ENCODE measurements at places on chromosomes 5 and 9.

DNA sequence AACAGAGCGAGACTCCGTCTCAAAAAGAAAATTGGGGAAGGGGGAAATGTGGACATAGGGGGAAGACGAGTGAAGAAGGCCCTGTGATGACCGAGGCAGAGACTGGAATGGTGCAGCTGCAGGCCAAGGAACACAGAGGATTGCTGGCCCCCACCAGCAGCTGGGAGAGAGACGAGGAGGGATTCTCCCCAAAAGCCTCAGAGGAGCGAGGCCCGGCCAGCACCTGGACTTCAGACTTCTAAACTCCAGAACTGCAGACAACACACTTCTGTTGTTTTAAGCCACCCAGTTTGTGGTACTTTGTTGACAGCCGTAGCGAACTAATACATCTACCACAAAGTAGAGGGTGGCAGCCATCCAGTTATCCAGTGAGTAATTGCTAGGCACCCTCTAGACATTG is 124.6 kb downstream of the ATPSCKMT start:
- DNase-seq = no peak

GRCh38 chr5:176491101-176491502 is 42.9 kb downstream of the FAF2 start:
- DNase-seq = no peak

DNA sequence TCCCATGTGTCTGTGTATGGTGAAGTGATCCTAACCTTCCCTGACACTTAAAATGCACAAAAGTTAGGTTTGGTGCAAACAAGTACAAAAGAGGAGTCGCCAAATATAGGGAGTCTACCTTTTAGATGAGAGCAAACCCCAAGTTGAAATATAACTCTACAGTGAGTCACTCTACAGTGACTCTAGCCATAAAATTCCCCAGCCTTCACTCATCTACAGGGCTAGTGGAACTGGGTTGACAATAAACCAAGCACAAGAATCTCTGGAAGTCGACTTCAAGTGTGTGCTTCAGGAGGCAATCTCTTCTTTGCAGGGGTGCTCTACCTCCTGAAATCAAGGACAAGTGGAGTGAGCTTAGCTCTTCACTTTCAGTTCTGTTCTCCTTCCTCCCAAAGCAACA is 3.3 kb downstream of the SHISAL2B start:
- DNase-seq = no peak

GRCh38 chr5:60687927-60688720 is 11.8 kb downstream of the DEPDC1B start:
- no peak for DNase-seq

DNA sequence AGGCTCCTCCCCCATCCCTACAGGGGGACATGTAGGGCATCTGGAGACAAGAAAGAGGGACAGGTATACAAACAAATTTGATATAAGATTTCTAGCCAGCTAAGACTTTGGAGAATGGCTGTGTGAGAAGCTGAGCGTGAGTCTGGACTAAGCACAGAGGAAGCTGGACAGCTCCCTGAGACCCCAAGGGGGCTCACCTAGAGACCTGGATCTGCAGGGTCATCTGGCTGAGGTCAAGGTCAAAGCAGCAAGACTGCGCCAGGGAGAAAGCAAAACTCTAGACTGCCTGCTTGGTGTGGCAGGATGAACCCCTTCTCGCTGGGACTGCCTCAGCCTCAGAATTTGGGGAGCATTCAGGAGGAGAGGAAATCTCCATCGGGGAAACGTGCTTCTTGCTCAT is 8.0 kb upstream of the GSN start:
- DNase-seq = no peak

DNA sequence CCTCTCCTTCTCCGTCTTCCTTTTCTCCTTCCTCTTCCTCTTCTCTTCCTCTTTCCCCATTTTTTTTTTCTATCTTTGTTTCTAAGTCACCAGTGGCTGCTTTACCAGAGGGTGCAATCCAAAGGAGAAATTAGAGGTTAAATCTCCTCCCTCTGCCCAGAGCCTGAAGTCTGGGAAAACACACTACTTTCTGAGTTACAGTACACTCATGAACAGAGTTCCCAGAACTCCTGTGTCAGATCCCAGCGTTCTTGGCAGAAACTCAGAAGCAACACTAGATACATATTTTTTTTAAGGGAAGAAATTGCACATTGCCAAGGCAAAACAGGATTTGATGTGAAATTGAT is 189.0 kb downstream of the SNCAIP start:
- DNase-seq = no peak

GRCh38 chr5:154728939-154729588 is 26.1 kb upstream of the LARP1 start:
- DNase-seq = no peak

GRCh38 chr5:138980441-138980840 is 105.3 kb upstream of the LRRTM2 start:
- no peak for DNase-seq

GRCh38 chr9:98164912-98165311 is 27.5 kb downstream of the CORO2A start:
- DNase-seq = no peak

DNA sequence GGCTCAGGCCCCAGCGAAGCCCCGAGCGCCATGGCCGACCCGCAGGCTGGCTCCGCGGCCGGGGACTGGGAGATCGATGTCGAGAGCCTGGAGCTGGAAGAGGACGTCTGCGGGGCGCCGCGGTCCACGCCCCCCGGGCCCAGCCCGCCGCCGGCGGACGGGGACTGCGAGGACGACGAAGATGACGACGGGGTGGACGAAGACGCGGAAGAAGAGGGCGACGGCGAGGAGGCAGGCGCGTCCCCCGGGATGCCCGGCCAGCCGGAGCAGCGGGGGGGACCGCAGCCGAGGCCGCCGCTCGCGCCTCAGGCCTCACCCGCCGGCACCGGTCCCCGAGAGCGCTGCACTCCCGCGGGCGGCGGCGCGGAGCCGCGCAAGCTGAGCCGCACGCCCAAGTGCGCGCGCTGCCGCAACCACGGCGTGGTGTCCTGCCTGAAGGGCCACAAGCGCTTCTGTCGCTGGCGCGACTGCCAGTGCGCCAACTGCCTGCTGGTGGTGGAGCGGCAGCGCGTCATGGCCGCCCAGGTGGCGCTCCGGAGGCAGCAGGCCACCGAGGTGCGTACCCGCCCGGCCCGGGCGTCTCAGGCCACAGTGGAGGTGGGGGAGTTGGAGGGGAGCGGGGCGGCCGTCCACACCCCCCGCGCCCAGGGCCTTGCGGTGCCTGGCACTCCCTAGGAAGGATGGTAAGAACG is 1.6 kb downstream of the DMRT2 start:
- no peak for DNase-seq

DNA sequence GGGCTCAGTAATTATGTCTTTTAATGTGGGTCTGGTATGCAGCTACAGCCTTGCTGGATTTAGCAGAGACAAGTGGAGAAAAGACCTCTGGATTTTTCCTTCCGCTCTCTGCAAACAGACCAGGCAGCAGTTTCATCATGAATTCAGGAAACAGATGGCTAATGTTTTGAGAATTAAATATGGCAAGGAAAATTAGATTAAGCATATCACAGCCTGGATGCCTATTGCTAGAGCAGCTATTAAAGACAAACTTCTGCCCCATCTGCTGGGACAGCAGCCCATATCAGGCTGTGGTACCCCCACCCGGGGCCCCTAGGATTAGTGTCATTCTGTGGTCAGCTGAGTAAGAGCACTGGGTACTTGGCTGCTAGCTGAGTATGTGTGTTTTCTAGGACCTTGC is 6.2 kb downstream of the SKP2 start:
- DNase-seq = no peak

DNA sequence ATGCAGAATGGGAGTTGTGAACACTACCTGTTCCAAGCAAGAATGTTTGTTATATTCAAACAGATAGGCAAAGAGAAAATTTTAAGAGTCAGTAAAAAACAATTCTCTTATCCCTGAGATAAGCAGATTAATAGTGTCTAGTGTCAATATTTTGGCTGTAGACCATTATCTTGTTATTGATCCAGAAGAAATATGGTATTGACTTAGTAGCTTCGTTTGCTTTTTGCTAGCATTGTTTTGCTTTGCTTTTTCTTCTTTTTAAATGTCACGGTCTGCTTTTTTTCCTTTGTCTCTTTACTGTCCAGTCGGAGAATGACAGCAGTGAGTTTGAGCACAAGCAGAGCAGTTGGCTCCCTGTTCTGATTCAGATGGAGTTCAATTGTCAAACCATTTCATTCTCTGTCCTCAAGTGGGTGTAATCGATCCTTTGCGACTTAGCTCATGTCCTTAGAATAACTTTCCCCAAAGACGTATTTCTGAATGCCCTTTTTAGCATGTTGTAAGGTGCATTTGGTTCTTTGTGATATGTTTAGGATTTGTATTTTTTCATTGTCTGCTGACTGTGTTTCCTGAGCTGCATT is 29.3 kb downstream of the FUBP3 start:
- DNase-seq = no peak

DNA sequence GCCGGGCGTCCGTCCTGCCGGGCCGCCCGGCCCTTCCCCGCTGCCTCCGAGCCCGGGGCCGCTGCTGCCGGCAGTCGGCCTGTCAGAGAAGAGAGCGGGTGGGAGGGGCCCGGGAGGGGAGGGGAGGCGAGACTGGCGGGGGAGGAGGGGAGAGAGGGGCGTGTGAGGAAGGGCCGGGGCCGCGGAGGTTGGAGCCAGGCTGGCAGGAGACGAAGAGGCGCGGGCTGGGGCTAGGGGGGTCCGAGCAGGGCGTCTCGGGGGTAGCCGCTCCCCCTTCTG is 570 bp downstream of the CREBRF start:
- no peak for DNase-seq

DNA sequence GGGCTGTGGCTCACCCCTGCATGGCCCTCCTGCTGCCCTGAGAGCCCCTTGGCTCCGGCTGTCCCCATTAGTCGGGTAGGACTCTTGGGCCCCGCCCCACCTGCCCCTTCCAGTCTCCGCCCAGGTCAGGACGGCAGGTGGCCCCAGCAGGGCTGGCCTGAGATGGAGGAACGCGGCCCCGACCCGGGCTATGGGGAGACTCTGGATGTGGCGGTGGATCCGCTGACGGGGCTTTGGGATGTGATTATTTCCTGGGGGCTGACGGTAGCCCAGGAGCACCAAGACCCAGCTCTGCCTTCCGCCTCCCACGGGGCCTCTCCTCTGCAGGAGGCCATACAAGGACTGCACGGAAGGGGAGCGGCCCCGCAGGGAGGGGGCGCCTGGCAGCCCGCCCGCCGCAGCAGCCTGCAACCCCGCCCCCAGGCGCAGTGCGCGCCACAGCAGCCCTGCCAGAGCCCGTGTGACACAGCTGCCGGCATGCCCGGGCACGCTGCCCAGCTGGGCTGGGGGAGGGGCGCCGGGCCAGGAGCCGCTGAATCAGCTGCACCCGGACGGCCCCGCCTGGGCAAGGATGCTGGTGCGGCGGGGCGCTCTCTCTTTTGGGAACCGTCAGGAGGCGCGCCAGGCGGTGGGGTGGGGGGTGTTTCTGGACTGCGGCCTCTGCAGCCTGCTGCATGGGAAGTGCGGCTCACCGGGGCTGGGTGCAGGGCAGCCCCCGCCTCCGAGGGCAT is 9.2 kb downstream of the TMEM250 start:
- DNase-seq = peak; percentile 86

- no peak for DNase-seq
Measured at GRCh38 chr5:50875002-50875344, 208.5 kb downstream of the PARP8 start.

- no peak for DNase-seq
Measured at GRCh38 chr5:61823781-61824180, 482.2 kb upstream of the KIF2A start.

GRCh38 chr5:59744531-59744992 is 149.0 kb downstream of the PDE4D start:
- DNase-seq = no peak

DNA sequence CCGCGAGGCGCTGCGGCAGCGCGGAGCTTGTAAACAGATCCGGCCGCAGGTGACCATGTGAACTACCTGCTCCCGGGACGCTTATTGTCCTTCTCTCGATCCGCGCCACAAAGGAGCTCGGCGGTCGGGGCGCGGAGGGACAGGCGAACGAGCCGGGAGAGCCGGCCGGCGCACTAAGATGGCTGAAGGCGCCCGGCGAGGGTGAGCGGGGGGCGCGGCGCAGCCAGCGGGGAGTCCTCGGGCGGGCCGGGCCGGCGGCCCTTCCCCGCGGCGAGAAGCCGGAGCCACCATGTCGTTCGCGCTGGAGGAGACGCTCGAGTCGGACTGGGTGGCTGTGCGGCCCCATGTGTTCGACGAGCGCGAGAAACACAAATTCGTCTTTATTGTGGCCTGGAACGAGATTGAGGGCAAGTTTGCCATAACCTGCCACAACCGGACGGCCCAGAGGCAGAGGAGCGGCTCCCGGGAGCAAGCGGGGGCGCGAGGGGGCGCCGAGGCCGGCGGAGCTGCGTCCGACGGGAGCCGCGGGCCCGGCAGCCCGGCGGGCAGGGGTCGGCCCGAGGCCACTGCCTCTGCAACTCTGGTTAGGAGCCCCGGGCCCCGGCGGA is 535 bp downstream of the JMY start:
- no peak for DNase-seq

- DNase-seq = no peak
Measured at GRCh38 chr5:32668552-32668951, 42.6 kb upstream of the NPR3 start.

DNA sequence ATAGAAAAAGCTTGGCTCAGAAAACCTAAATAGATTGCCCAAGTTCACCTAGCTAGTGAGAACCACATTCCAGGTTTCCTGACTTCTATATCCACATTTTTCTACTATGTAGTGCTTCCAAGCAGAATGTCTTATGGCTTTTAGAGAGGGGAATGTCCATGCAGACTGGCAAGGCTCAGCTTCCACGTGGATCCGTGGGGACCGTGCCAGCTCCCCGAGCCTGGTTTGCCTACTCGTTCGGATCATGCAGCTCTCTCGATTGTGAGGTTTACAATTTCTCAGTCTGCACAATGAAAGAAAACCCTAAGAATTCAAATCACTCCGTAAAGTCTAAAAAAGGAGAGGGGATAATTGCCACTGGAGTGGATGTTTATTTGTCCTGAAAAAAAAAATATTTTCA is 256.5 kb upstream of the NR4A3 start:
- no peak for DNase-seq
